ENCODE measurements at places on chromosomes 13 and 19. TPM values are rescaled to one million over a fixed set of nuclear protein-coding genes. Genes with fewer than 3 reads are reported as not detected.

The TYROBP gene
- total RNA-seq: not detected

The LPAR2 gene
- total RNA-seq: 21.6 TPM

The ZNF471 gene
- 1.5 TPM for total RNA-seq

The PRX gene
- total RNA-seq: 1.4 TPM

The ZNF85 gene
- total RNA-seq: 29.3 TPM

The IRGC gene
- not detected for total RNA-seq

DNA sequence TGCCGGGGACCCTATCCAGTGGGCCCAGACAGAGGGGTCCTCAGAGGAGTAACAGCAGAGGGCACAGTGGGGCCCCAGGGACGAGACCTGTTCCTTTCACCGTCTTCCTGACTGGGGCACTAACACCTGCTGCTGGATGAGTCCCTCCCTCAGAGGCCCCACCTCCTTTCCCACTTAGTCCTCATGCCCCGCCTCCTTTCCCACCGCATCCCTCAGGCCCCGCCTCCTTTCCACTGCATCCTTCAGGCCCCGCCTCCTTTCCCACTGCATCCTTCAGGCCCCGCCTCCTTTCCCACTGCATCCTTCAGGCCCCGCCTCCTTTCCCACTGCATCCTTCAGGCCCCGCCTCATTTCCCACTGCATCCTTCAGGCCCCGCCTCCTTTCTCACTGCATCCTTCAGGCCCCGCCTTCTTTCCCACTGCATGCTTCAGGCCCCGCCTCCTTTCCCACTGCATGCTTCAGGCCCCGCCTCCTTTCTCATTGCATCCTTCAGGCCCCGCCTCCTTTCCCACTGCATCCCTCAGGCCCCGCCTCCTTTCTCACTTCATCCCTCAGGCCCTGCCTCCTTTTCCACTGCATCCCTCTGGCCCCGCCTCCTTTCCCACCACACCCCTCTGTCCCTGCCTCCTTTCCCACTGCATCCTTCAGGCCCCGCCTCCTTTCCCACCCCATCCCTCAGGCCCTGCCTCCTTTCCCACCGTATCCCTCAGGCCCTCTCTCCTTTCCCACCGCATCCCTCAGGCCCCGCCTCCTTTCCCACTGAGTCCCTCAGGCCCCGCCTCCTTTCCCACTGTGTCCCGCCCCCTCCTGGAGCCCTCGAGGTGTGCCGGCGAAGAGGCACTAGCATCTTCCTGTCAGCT is 6.7 kb downstream of the SPPL2B start:
- H3K27me3 ChIP-seq: no peaks in the 10 kb centered on the region
- peak; percentile 47 for DNase-seq
- H3K36me3 ChIP-seq: peaks cover 10% of the 10 kb centered on the region
- peaks cover 32% of the 10 kb centered on the region for H3K4me1 ChIP-seq
- no peak overlapping the region for H3K4me3 ChIP-seq

DNA sequence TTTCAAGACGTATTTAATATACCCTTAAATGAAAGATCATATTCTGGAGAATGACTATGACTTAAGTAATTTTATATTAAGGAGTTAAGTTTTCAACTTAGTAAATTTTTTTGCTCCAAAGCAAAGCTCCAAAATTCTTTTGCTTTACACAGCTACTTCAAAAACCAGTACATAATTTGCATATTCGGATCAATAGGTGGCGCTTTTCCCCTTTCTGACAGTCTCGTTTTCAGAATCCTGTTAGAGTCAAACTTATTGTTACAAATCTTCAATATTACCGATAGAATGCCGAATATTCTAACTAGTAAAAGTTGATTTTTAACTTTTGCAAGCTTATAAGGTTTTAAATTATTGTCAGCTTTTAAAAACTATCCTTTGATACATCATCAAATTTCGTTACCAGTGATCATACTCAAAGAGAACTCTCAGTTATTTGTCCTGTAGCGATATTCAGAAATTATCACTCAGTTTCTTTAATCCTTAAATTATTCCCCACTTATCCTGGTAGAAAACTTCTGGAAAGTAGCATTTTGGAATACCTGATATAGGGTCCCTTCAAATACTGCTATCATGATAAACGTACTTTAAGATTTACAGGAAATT is 852.7 kb upstream of the KLHL1 start:
- no peak overlapping the region for H3K4me3 ChIP-seq
- DNase-seq: no peak
- H3K27me3 ChIP-seq: no peaks in the 10 kb centered on the region

DNA sequence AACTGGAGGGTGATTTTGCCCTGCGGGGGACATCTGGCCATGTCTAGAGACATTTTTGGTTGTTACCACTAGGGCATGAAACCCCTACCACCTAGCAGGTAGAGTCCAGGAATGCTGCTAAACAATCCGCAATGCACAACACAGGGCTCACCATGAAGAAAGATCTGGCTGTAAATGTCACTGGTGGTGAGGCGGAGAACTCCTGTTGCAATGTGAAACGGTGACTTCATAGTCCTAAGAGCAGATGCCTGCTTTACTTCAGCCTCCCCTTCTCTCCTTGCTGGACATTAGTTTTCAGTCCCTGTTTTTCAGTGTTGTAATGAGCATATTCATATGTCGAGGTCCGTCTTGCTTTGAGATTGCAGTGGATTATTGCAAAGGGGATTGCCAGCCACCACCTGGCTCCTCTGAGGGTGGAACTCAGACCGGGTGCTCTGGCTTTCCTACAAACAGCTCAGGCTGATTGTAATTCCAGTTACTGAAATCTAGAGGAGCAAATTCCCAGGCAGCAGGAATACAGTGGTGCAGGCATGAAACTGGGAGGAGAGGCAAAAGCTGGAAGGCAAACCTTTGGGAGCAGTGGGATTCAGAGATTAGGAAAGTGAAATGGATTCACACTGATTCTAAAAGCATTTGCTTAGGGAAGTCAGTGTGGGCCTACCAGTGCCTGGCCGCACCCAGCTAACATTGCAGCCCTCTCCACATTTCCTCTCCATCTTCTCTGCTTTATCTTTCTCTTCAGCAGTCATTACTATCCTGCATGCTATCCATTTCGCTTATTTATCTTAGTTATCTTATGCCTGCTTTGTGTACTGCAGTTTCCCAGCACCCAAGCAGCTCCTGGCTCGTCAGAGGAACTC is 76.1 kb upstream of the PCDH8 start:
- DNase-seq: no peak
- H3K4me1 ChIP-seq: no peaks in the 10 kb centered on the region
- no peaks in the 10 kb centered on the region for H3K36me3 ChIP-seq
- H3K27ac ChIP-seq: no peak overlapping the region
- H3K4me3 ChIP-seq: no peak overlapping the region
- H3K27me3 ChIP-seq: peaks cover 4% of the 10 kb centered on the region

DNA sequence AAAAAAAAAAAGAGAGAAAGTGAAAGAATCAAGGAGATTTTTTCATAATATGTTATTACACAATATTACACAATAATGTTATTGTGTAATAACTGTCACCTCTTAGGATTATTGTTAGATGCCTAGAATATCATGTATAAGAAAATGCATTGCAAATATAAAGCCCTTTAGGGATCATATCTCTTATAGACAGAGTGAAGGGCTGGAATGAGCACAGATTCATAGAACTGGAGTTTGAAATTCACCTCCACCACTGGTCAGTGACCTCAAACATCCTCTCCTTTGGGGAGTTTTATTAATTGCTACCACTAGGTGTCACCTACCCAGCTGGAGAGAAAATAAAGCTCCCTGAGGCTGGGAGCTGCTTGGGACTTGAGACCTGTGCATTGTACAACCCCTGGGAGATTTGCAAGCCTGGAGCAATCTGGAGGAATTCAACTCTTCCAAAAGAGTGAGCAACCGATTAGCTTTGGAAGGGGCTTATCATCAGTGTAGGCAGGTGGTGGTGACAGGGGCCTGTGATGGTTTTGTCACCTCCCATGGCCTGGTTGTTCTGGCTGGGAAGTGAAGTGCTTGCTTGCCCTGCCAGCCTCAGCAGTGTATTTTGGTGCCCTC is 30.3 kb upstream of the FRY start:
- H3K4me3 ChIP-seq: no peak overlapping the region
- H3K36me3 ChIP-seq: no peaks in the 10 kb centered on the region
- DNase-seq: peak; percentile 10
- no peaks in the 10 kb centered on the region for H3K27me3 ChIP-seq
- H3K4me1 ChIP-seq: no peaks in the 10 kb centered on the region

GRCh38 chr19:14553939-14554243 is 18.0 kb downstream of the NDUFB7 start:
- DNase-seq: no peak
- H3K27ac ChIP-seq: peak overlapping the region; percentile 25
- H3K36me3 ChIP-seq: peaks cover 11% of the 10 kb centered on the region
- H3K4me1 ChIP-seq: peaks cover 57% of the 10 kb centered on the region
- H3K4me3 ChIP-seq: no peak overlapping the region

DNA sequence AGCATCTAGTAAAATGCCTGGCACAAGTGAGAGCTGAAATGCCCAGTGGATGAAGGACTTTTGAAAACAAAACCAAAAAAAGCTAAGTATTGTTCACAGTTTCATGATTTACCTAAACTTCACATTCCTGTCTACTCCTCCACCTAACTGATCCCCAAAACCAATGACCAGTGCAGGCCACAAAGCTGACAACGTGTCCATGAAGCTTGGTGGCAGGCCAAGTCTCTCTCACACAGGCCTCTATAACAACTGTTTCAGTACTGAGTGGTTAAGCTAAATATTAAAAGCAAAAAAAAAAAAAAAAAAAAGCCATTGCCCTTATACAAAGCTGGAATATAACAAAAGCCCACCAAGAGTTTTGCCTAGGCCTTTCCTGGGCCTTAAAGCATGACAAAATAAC is 36.4 kb downstream of the STK24 start:
- H3K27me3 ChIP-seq: no peaks in the 10 kb centered on the region
- H3K36me3 ChIP-seq: peaks cover 37% of the 10 kb centered on the region
- H3K4me3 ChIP-seq: no peak overlapping the region
- DNase-seq: no peak
- no peak overlapping the region for H3K27ac ChIP-seq

- no peak overlapping the region for H3K27ac ChIP-seq
- H3K36me3 ChIP-seq: peaks cover 14% of the 10 kb centered on the region
- no peak for DNase-seq
- no peak overlapping the region for H3K4me3 ChIP-seq
- H3K4me1 ChIP-seq: peaks cover 3% of the 10 kb centered on the region
Measured at GRCh38 chr13:51727634-51728274, 76.2 kb downstream of the DHRS12 start.

DNA sequence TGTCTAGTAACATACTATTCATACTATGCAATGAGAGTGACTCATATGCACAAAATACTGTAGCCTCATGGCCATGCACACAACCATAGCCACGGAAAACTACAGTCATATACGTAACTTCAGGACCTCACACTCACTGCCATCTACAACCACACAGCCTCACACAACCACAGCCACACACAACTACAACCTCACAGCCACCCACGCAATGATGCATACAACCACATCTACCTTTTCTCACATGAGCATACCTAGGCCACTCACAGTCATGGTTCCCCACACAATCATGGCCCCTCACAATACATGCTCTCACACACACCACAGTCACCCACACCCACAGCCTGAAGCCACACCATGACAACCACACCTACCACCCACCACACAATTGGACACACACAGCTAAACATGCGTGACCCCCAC is 8.7 kb upstream of the TNFSF14 start:
- peaks cover 54% of the 10 kb centered on the region for H3K4me1 ChIP-seq
- peak overlapping the region; percentile 9 for H3K4me3 ChIP-seq
- H3K36me3 ChIP-seq: peaks cover 13% of the 10 kb centered on the region
- peak; percentile 89 for DNase-seq

DNA sequence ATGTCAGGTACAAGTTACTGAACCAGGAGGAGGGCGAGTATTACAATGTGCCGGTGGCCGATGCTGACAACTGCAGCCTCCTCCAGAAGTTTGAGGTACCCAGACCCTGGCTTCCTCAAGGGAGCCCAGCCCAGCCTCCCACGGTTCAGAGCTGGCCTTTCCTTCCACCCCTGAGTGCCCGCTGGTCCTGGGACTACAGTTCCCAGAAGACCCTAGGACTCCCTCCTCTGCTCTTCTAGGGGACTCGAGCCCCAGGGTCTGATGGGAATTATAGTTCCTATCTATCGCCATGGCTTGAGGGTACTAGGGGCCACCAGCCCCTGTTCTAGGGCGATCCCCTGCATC is 11.0 kb downstream of the PRKCG start:
- H3K27me3 ChIP-seq: peaks cover 27% of the 10 kb centered on the region
- H3K27ac ChIP-seq: no peak overlapping the region
- no peaks in the 10 kb centered on the region for H3K36me3 ChIP-seq
- no peak overlapping the region for H3K4me3 ChIP-seq

DNA sequence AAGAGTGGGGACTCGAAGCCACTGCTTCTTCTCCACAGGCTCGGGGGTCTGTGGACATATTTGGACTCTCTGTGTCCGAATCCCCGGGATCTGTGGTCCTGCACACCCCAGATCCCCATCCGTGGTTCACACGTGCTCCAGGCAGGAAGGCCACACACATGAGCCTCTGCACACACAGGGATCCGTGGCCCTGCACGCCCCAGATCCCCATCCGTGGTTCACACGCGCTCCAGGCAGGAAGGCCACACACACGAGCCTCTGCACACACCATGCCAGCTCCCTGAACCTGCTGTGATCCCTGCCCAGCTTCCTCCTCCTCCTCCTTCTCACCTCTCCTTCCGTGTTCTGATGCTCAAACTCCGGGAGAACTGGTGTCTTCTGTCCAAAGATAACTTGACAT is 3.1 kb downstream of the TEX29 start:
- H3K4me1 ChIP-seq: peaks cover 5% of the 10 kb centered on the region
- H3K4me3 ChIP-seq: peak overlapping the region; percentile 59
- peak overlapping the region; percentile 49 for H3K27ac ChIP-seq
- no peak for DNase-seq
- H3K36me3 ChIP-seq: no peaks in the 10 kb centered on the region
- no peaks in the 10 kb centered on the region for H3K27me3 ChIP-seq

DNA sequence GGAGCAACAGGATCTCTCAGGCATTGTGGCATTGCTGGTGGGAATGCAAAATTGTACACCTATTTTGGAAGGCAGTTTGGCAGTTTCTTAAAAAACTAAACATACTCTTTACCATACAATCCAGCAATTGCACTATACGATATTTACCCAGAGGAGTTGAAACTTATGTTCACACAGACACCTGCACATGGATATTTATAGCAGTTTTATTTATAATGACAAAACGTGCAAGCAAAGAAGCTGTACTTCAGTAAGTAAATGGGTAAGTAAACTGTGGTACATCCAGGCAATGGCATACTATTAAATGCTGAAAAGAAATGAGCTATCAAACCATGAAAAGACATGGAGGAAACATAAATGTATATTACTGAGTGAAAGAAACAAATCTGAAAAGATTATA is 71.6 kb upstream of the UBAC2 start:
- peaks cover 15% of the 10 kb centered on the region for H3K4me1 ChIP-seq
- H3K4me3 ChIP-seq: no peak overlapping the region
- no peaks in the 10 kb centered on the region for H3K36me3 ChIP-seq
- H3K27ac ChIP-seq: no peak overlapping the region

GRCh38 chr19:32018014-32018413 is 327.4 kb upstream of the ZNF507 start:
- no peaks in the 10 kb centered on the region for H3K4me1 ChIP-seq
- no peak for DNase-seq
- no peak overlapping the region for H3K4me3 ChIP-seq
- no peak overlapping the region for H3K27ac ChIP-seq
- no peaks in the 10 kb centered on the region for H3K27me3 ChIP-seq

- no peak for DNase-seq
- H3K36me3 ChIP-seq: peaks cover 13% of the 10 kb centered on the region
- H3K4me3 ChIP-seq: peak overlapping the region; percentile 77
- no peaks in the 10 kb centered on the region for H3K27me3 ChIP-seq
Measured at GRCh38 chr19:45074744-45075300, 1.5 kb downstream of the ZNF296 start.

- peak overlapping the region; percentile 90 for H3K4me3 ChIP-seq
- peaks cover 41% of the 10 kb centered on the region for H3K4me1 ChIP-seq
- DNase-seq: peak; percentile 51
- peak overlapping the region; percentile 96 for H3K27ac ChIP-seq
- H3K36me3 ChIP-seq: peaks cover 16% of the 10 kb centered on the region
Measured at GRCh38 chr13:25286308-25286968, 850 bp downstream of the MTMR6 start.

All from activated CD4-positive, alpha-beta T cell treated with anti-CD3 and anti-CD28 coated beads for 36 hours (primary cell).